ENCODE measurements at places on chromosomes 4 and X.

- no peak for DNase-seq
These were observed 213.4 kb downstream of the IL15 start for GRCh38 chr4:141849778-141850177.

DNA sequence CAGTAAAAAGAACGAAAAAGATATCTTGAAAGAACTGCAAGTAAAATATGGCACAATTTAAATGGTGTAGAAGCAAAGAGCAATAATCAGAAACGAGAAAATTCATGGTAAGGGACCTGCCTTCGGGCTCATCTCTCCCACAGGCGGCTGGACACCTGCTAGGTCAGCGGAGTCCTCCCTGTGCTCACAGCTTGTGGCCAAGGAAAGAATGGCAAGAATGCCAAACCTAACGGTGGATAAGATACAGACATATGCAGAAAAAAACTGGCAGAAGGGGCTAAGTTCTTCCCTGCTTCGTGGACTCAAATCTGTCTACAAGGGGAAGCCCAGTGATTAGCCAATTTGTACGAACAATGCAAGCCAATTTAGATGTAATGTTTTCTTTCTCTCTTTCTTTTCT lies 152.1 kb upstream of the VCX start:
- no peak for DNase-seq

DNA sequence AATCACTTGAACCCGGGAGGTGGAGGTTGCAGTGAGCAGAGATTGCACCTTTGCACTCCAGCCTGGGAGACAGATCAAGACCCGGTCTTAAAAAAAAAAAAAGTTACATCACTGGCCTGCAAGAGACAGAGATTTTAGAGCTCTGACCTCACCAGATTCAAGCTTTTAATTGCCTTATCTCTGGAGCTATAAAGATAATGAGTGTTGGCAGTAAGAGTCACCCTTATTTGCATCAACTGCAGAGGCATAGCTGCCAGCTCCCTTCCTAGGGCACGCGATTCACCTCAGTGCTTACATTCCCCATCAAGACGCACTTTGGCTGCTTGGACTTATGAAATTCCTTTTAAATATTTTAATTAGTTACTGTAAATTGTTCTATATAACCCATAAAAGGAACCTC lies 12.5 kb upstream of the SPATA4 start:
- DNase-seq, result no peak

DNA sequence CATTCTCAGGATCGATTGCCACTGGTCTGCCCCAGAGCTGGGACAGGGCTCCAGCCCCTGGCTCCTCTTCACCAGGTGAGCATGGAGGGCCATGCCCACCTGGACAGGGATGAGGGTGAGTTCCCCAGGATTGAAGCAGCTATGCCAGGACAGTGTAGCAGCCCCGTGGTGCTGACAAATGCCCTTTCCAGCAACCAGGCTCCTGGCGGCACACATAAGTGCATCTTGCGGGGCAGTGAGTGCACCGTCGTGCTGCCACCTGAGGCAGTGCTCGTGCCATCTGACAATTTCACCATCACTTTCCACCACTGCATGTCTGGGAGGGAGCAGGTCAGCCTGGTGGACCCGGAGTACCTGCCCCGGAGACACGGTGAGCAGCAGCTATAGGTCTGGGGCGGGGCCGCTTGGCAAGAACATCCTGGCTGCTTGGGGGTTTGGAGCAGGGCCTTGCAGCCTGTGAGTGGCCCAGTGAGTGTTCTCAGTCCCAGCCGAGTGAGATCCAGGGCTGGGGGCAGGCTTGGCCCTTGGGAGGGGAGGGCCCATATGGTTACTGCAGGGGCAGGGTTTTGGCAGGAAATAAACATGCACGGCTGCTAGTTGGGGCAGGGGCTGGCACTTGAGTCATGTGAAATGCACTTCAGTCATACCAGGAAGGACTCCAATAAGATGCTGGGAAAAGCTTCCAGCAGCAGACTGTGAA lies 6.1 kb downstream of the IL9R start:
- DNase-seq, result no peak

- no peak for DNase-seq
These were observed 13.5 kb upstream of the GRIA3 start for GRCh38 chrX:123170546-123170945.
